NCI-H524 (cell line): ENCODE measurements at places on chromosomes 7 and 10.

DNA sequence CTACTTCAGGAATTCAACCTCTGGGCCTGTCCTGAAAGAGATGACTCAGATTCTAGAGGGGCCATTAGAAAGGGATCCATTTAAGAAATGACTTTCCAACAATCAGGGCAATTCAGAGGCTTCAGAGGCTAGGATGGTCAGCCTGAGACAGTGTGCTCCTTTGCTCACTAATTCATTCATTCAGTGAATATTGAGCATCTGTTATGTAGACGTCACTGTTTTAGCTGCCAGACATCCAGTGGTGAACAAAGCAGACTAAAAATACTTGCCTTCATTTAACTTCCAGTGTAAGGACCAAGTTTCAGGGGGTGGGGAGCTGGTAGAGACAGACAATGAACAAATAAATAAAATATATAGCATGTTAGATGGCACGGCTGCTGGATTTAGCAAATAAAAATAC is 1.6 kb downstream of the KIAA1217 start:
- DNase-seq = no peak

DNA sequence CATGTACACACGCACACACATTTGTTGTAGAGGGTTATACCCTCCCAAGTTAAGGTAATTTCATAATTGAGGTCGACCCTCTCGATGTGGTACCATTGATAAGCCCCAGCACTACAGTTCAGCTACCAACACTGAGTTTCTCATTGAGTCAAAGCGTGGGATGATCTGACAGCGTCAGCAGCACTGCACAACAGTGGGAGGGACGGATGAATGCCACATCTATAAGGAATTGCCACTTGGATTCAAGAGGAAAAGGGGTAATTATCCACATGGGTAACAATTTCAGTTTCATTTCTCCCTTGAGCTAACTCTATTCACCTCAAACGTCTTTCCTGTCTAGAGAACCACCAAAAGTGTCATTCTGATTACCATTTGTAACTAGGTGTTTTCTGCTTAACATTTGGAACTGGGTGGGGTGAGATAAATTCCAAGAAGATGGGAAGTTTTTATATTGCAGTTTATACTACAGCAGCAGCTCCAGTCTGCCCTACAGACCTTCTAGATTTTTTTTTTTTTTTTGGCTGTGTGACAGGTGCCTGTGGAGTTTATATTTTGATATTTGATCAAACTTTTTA is 342.9 kb downstream of the AUTS2 start:
- no peak for DNase-seq

DNA sequence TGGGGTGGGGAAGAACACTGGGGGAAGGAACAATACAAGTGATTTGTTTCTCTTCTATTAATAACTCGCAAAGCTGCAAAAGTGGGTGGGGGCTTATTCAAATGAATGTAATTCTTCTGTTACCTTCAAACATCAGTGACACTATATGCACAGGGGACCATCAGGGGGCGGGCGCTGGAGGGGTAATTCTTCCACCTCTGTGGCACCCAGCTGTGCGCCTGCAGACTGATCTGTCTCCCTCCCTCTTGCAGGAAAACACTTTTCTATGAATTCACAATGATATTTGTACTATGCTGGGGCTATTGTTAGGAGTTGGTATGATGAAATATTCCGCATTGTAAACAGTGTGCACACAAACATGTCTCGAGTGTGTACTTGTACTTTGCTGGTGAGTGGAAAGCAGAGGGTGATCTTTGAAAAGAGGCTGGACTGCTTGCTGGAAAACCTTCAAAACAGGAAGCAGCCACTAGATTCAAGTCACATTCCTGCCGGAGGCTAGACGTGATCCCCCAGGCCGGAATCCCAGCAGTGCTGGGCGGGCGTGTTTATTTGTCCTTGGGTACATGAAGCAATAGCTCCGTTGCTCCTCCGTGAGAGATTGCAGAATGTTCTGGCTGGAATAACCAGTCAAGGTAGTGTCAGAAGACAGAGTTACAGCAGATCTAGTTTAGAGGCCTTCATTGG is 15.8 kb upstream of the BNIP3 start:
- DNase-seq = no peak

GRCh38 chr7:68511281-68511680 is 1087.0 kb upstream of the AUTS2 start:
- peak; percentile 63 for DNase-seq

DNA sequence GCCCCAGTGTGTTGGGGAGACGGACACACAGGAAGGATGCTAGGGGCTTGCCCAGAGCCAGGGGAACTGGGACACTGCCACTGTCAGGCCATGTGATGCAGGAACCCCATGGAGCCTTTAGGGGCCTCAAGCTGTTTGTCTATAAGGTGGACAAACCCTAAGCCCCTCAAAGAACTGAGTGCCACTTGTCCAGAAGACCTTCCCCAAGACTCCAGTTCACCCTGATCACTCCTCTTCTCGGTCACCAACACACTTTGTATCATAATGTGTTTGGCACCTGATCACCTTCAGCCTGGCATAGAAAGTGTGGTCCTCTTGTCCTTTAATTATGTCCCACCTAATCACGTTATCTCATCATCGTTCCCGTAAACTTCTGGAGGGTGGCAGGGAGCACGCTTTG is 700 bp downstream of the H2BK1 start:
- no peak for DNase-seq

GRCh38 chr7:99837649-99838361 is 10.0 kb downstream of the CYP3A43 start:
- DNase-seq = no peak

DNA sequence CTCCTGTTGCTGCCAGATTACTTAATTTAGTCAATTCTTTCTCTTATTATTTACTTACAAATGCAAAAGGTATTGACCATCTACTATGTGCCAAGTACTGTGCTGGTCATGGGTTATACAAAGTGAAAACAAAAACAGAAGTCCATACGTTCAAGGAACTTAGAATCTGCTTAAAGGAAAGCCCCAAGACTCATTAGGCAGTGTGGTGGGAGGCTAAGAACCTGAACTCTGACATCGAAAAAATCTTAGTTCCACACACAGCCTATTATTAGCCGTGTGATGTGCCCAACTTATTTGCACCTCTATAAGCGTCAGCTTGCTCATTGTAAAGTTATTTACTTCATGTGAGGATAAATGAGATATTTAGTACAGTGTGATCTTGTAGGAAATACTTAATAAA is 227.4 kb upstream of the SORCS1 start:
- DNase-seq = no peak

DNA sequence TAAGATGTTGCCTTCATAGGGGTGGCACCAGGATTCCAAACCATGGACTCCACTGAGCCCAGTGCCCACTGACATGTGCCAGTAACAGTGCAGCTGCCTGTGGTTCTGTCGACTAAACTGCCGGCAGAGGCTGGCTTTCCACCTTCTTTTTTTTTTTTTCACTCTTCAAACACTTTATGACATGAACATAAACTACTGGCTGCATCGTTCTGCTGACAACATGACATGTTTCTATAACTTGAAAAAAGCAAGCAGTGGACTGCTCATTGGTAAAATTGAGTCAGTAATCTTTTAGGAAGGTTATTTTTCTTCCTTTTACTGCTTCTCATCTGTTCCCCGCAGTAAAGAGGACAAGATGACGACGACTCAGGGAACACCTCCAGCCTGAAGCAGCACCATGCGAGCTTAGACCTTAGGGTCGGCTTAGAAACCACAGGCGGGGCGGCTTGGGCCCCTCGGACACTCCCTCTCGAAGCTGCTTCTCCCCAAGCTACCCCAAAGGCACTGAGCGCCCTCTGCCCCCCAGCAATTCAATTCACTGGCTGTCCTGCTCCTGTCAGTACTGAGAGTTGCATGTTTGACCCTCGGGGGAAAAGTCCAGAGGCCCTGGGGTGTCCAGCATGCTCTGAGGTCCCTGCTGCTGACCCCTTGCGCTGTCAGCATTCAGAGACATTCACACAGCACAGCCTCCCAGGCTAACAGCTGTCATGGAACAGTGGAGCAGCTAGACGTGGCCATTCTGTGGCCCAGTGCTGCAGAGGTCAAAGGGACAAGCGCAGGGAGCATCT is 112.5 kb downstream of the EGFR start:
- no peak for DNase-seq

DNA sequence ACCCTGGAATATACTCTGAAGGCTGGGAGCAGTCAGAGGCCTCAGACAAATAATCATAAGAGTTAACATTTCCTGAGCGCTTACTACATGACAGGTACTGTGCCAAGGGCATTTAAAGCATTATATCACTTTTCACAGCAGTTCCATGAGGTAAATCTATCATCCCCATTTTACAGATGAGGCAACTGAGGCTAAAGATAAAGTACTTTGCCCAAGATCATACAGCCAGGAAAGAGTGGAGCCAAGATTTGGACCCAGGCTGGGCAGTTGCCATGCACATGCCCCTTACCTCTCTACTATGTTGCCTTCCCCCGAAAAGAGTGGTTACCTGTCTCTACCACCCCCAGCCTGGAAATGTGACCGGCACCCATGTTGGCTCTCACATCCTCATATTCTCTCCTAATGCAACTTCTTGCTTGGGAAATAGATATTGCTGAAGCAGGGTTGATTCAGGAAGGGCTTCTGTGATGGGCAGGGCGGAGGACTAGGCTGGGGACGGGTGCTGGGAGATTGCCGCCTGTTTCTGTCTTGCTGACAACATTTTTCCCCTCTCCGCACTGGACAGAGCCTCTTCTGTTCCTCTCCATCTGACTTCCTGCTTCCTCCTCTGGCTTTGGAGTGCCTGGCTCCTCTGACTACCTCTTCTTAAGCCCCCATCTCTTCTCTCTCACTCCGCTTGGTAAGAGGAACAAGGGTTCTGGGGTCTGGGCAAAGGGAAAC is 13.8 kb downstream of the SMO start:
- no peak for DNase-seq

DNA sequence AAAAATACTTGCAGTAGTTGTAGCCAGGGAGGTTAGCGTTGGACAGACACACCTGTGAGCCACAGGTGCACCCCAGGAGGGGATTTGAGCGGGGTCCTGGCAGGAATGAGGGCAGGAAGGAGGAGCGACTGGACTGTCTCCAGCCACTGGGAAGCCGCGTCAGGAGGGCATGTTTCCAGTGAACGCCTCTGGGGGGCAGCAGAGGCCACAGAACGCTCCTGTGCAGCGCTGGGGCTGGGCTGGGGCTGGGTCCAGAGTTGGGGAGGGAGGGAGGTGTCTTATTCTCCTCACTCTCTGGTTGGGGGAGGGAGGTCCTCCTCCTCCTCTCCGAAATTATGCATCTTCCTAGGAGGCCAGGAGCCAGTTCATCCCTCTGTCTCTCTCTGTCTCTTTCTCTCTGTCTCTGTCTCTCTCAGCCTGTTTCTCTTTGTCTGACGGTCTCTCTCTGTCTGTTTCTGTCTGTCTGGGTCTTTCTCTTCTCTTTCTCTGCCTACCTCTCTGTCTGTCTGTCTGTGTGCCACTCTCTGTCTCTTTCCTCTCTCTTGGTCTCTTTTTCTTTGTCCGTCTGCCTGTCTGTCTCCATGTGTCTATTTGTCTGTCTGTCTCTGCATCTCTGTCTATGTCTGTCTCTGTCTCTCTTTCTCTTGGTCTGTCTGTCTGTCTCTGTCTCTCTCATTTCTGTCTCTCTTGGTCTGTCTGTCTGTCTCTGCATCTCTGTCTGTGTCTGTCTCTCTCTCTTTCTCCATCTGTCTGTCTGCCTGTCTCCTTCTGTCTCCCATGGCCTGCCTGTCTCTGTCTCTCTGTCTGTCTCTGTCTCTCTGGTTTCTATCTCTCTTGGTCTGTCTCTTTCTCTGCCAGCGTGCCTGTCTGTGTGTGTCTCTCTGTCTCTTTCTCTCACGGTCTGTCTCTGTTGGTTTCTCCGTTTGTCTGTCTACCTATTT is 9.9 kb upstream of the PSMG3 start:
- DNase-seq = peak; percentile 33

GRCh38 chr10:110032801-110033700 is 25.3 kb downstream of the ADD3 start:
- DNase-seq = no peak

DNA sequence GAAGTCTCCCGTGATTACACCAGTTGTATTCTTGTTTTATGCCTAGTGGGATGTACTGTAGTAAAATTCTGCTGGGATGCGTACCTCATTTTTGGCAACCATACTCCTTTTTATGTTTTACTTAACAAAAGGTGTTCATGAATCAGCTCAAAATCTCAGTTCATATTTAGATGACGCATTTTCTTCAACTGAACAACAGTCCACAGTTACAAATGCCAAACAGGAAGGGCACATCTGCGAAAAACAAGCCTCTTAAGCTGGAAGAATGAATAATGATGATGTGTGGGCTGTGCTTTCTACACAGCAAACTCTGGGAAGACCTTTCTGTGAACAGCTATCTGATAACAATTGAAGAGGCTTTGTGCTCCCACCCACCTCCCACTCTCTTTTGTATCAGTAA is 68.4 kb upstream of the NRBF2 start:
- DNase-seq = no peak

- no peak for DNase-seq
These were observed 99.0 kb upstream of the PITRM1 start for GRCh38 chr10:3271354-3272115.

GRCh38 chr7:151089893-151090730 is 3.8 kb downstream of the AGAP3 start:
- peak; percentile 83 for DNase-seq

DNA sequence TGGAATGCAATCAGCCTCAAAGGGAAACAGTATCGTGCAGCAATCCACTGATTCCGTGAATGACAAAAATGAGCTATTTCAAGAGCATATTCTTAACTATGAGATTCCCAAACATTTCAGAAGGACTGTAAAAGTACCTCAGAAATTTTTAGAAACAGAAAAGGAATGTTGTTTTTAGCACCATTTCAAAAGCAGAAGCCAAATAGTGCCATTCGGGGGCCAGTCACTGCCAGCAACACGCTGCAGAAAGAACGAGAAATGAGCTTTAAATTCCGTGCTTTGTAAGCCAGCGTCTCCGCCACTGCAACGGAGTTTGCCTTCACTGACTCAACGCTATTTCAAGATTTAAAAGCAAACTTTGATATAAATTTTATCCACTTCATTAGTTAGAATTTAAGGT is 6.3 kb downstream of the NUDT5 start:
- DNase-seq = no peak

DNA sequence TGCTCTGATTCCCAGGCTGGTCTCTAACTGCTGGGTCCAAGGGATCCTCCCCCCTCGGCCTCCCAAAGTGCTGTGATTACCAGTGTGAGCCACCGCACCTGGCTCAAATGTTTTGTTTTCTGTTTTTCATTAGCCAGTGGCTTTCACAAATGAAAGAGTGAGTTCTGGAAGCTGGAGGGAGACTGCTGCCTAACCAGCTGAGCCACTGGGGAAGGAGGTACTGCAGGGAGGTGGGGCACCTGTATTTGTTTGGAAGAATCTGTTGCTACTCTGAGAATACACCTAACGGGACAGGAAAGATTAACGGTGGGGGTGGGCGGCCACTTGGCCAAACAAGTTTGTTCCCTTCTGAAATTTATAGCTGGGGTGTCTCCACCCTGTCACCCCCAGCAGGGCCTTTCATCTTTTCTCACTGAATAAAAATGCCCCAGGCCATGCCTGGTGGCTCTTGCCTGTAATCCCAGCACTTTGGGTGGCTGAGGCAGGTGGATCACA is 4.7 kb downstream of the STOX1 start:
- no peak for DNase-seq
